ENCODE measurements at places on chromosomes 6 and 20.
A peak's percentile ranks its signal among the peaks of the same experiment; 100 is the strongest.

DNA sequence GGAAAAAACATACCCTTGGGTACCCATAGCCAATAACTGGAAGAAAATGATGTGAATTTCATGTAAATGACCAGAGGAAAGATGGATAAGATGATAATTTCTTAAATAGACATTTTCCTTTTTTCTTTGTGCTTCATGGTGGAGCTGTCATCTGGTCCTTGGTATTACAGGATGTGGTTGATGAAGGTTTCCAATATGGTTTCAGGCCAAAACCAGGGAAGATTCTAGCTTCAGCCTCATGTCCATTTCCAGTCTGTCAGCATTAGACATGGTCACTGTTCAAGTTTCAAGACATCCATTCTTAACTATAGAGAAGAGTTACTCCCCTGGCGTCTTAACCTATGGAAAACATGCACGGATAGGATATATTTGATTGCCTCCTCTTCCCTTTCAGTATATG is 63.6 kb downstream of the SSR1 start:
- DNase-seq: no peak

- peak; percentile 24 for DNase-seq
Measured at GRCh38 chr6:147204060-147204785, at the start of gene STXBP5. STXBP5 (plus strand) TSS chr6:147204417; CDS start chr6:147204533, 116 bp downstream.

DNA sequence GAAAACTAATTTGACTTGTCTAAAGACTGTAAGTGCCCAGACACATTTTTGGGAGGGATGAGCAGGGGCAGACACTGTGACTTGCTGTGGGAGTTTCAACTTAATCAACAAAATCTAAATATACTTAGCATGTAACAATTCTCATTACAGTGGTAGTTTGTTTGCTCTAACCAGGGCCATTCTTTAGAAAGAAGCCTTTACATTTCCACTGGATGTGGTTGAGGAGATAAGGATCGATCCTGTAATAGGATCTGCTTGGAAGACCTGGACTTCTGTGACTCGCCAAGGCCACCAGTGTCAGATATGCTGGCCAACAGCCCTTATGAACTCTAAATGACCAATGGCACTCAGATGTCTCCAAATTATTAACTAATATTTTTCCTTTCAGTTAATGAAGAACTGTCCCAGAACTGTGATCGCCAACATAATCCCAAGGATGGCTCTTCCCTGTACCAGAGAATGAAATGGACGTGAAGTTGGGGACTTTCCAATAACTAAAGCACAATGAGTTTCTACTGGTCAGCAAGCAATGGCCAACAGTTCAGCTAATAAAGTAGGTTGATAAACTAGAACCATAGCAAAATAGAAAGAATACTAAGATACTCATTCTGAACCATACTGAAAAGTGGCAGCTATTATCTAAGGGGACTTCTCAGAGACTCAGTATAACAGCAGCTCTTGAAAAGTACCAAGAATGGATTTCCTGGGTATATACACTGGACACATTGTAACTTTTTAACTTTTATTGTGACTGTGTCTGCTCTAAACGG is 7.5 kb downstream of the SMLR1 start:
- no peak for DNase-seq

- DNase-seq: no peak
Measured at GRCh38 chr6:1598886-1599285, 10.8 kb upstream of the FOXC1 start.

- DNase-seq: no peak
Measured at GRCh38 chr6:83073615-83074014, 6.1 kb downstream of the DOP1A start.

- DNase-seq: no peak
Measured at GRCh38 chr6:106247293-106247692, 78.3 kb downstream of the ATG5 start.

GRCh38 chr20:32651537-32651936 is 22.2 kb downstream of the C20orf203 start:
- no peak for DNase-seq

DNA sequence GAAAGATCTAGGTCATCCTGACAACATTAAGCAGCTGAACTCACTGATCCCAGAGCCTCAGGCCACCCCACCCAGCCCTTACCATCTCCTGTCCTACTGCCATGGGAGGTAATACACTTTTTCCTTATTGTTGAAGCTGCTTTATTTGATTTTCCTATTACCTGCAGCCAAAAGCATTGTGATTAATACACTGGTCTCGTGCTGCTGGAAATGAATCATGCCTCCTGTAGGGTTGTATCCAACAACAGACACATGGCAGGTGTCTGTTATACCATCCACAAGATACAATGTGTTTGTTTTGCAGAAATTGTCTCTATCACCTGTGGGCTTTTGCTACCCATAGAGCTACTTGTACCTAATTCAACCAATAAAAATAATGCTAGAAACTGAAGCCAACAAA is 34.2 kb downstream of the MYLIP start:
- no peak for DNase-seq

DNA sequence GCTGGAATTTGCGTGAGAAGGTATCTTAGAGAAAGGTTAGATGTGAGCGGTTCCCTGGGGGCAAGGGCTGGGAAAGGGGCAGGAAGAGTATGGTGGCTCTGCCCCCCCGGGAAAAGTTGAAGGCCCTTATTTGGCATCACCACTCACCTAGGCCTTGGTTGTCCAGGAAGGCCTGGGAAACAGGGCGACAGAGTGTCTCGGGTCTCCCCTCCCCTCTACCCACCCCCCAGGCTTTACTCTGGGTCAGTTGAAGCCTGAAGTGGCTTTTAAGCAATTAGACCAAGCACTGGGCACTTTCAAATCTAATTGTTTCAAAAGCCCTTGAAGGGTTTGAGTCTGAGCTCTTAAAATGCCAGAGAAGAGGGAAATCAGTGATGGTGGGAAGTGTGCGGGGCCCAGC is 30.2 kb upstream of the FOXP4 start:
- DNase-seq: no peak

DNA sequence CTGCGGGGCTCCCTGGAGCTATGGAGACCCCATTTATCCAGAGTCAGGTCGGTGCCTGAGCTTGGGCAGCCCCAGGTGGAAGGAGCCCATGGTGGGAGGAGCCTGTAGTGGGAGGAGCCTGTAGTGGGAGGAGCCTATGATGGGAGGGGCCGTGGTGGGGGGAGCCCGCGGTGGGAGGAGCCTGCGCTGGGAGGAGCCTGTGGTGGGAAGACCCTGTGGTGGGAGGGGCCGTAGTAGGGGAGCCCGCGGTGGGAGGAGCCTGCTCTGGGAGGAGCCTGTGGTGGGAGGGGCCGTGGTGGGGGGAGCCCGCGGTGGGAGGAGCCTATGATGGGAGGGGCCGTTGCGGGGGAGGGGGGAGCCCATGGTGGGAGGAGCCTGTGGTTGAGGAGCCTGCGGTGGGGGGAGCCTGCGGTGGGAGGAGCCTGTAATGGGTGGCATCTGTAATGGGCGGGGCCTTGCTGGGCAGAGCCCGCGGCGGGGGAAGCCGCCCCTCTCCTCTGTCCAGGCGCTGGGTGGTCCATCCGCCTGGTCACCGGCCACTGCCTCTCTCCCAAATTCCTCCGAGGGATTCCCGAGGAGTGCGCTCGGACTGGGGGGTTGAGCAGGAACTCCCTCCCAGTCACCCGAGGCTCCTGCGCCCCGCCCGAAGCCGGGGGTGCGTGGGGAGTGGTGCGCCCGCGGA is 567 bp upstream of the FNDC11 start:
- peak; percentile 67 for DNase-seq

DNA sequence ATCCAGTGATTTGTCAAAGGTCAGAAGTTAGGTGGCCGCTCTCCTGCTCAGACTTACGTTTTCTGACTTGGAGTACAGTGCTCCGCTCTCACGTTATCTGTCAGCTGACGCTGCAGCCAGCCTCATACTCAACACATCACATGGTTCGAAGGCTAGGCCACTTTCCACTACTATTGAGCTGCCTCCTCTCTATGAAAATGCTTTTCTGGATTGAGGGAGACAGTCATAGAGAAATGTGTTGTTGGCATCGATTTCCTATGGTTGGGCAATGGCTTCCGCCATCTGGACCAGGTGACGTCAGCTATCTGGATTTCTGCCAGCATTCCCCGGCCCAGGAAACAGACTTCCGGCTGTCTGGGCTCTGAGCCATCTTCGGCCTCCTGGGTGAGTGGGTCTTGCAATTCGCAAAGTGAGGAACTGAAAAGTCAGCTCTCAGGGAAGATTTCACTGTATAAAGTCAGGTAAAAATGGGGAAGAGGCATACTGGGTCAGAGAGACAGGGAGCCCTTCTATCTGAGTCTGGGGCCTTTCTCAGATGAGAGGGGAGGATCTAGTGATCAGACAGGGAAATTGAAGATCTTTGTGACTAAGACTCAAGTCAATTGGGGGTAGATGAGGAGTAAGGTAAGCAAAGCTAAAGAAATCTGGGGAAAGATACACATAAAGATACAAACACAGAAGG is 37.5 kb upstream of the IER3 start:
- peak; percentile 61 for DNase-seq

- DNase-seq: no peak
Measured at GRCh38 chr20:23881371-23881770, 1.8 kb upstream of the CST5 start.

- no peak for DNase-seq
Measured at GRCh38 chr6:30882759-30883684, 1.3 kb upstream of the DDR1 start.

DNA sequence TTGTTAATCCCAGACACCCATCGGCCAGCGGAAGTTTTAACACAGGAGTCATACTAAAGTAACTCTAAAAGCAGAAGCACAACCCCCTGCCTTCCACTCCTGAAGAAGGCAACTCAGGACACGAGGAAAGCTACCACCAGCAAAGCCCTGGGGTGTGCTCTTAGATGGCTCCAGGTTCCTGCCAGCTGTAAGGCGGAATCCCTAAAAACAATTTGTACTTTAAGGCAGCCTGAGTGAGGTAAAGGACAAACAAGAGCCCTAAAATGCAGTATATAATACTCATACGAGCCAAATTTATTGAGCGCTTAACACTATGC is 8.7 kb downstream of the NDRG3 start:
- no peak for DNase-seq

DNA sequence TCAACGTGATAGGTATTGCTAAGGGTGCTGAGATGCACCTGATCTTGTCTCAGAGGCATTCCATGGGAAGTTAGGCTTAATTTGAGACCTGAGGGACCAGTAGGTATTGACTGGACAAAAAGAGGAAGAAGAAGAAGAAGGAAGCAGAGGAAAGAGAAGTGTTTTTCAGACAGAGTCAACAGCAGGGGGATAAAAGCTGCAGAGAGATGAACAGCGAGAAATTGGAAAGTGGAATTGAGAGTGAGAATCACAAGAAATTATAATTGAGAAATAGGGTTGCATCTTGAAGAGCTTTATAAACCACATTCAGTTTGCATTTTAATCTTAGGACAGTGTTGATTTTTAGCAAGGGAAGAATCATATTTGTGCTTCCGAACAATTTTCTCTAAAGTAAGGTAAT is 254.0 kb downstream of the CD83 start:
- DNase-seq: no peak

- DNase-seq: no peak
Measured at GRCh38 chr20:61819921-61820825, 245.5 kb downstream of the TAF4 start.

- no peak for DNase-seq
Measured at GRCh38 chr6:151630387-151630786, 136.6 kb downstream of the CCDC170 start.

GRCh38 chr6:90938122-90938521 is 351.2 kb upstream of the MAP3K7 start:
- no peak for DNase-seq

DNA sequence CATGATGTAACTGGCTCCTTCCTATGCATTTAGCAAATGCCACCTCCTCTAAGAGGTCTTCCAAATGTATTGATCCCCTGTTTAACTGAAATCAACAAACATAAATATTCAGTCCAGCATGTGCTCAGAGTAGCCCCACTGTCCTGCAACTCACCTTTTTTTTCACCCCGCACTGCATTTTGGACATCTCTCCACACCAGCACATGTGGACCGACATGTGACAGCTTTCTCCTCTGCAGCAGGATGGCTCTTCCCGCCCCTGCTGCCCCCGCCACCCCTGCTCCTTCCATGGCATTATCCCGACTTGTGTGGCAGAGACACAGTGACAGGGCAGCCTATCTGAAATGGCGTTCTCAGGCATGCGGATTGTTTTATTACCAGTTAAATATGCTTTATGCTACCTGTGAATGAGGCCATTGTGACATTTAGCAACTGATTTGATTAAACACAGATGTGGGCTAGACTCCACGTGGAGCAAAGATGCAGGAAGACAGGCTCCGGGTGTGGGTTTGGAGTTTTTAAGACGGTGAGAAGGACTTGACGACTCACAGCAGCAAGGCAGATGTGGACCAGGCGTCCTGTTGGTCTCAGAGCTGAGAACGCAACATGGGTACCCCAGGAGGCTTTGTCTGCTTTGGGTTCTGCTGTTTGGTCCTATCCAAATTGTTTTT is 161.2 kb downstream of the EYA2 start:
- DNase-seq: no peak

DNA sequence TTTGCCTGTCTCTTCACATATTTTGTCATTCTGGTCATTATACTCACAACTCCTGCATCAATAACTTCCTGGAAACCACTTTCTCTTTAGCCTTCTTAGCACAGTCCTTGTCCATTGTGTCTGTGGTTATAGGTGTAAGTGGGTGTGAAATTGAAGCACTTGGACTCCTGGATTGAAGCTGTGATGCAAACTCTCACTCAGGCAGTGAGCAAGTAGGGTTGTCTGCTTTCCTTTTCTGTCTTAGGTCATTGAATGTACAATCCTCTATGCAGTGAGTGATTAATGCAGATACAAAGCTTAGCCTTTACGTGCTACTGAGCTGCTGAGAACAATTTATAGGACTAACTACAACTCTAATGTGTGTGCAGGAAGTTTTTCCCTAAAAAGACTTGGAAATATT is 54.8 kb downstream of the ADGRB3 start:
- DNase-seq: no peak

- DNase-seq: no peak
Measured at GRCh38 chr6:27672113-27672799, 199.4 kb upstream of the ZNF184 start.
